ENCODE measurements at places on chromosomes 5 and 9.

DNA sequence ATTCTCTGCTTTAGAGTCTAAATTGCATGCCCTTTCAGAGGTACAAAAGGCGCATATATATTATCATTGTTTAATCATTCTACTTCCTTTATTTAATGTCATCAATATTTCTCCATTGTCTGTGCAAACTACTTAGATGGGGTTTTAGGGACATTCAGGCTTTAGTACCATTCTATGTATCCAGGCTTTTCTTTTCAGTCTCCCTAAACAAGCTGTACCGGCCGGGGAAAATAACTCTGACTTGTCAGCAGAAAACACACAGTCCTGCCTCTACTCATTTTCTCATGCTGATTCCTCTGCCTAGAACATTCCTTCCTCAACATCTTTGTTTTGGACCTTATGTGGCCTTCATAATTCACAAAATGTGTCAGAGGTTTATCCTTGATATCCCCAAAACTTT lies 392.1 kb upstream of the DAB2 start:
- no peak for DNase-seq

DNA sequence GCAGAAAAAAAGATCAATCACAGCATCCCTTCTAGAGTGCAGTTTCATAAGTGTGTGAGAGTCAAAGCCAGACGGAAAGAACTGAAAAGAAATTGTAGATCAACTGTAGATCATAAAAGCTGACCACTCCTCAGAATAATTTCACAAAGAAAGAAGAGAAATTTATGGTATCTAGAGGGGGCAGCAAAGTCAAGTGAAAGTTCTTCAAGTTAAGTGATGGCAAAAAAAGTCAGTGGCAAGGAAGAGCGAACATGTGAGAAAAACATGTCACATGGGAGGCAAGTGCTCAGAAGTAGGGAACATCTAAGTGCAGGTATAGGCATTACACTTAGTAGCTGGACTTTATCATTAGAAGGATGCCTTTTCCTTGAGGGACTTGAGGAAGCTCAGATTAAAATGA lies 245.1 kb upstream of the ISL1 start:
- DNase-seq, result no peak

DNA sequence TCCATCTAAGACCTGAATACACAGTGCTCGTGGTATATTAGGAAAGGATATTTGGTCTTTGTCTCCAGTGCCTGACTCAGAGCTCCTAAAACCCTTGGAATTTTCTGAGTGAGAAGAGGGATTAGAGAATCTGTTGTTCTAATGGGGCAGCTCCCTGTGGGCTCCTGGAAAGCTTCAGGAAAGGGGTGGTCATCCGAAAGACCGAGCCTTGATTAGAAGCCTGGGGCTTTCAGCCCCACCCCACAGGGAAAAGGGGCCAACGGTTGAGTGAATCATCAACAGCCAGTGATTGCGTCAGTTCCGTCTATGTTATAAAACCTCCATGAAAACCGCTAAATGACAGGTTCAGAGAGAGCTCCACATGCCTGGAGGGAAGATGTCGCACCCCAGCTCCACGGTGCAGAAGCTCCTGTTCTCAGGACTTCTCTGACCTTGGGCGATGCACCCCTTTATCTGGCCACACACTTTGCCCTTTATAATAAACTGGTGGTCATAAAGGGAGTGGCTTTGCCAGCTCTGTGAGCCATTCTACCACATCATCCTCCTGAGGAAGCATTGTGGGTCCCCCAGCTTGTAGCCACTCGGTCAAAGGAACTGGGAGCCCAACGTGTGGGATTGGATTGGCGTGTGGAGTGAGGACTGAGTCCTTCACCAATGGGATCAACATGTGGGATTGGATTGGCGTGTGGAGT lies 71.0 kb upstream of the ICE1 start:
- DNase-seq, result no peak

GRCh38 chr9:112380825-112381221 lies 915 bp downstream of the HSDL2 start:
- no peak for DNase-seq

DNA sequence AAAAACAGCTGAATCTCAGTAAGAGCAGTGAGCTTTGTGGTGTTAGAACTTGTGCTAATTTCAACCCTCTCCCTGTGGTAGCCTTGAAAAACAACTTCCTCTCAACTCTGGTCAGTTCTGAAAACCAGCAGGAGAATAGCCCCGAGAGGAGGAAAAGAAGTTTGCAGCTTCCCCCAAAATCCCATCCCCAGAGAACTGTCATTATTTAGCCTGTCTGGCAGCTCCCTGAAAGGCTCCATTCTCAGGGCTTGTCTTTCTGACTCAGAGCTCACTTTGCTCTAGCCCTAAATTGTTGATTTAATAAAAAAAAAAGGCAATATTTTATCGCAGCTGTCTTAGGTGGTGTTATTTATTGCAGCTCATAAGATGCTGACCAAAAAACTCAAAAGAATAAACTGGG lies 11.4 kb upstream of the SLC45A2 start:
- no peak for DNase-seq

- DNase-seq, result no peak
Measured at GRCh38 chr9:3397766-3398165, 128.0 kb downstream of the RFX3 start.

- no peak for DNase-seq
Measured at GRCh38 chr5:83222906-83223305, 145.6 kb downstream of the XRCC4 start.

GRCh38 chr9:135647884-135648283 lies 8.5 kb upstream of the GLT6D1 start:
- DNase-seq, result no peak

DNA sequence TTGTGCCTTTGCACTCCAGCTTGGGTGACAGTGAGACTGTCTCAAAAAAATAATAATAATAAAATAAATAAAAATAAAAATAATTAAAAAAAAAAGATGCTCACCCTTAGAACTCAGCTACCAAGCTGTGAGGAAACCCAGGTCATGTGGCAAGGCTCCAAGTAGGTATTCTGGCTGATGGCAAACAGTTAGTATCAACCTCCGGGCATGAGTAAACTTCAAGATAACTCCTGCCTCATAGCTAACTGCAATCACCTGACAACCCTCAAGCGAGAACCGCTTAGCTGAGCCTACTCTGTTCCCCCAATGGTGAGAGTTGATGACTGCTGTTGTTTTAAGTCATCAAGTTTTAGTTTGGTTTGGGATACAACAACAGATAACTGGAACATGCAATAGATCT lies 6.1 kb upstream of the SLC44A1 start:
- no peak for DNase-seq

GRCh38 chr5:168557389-168557788 lies 21.8 kb downstream of the PANK3 start:
- DNase-seq, result no peak

DNA sequence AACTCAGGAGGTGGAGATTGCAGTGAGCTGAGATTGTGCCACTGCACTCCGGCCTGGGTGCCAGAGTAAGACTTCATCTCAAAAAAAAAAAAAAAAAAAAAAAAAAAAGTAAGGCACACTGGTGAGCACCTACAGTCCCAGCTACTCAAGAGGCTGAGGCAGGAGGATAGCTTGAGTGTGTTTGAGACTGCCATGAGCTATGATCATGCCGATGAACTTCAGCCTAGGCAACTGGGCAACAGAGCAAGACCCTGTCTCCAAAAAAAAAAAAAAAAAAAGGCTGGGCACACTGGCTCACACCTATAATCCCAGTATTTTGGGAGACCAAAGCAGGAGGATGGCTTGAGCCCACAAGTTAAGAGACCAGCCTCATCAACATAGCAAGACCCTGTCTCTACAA lies 20.3 kb downstream of the UIMC1 start:
- DNase-seq, result no peak

GRCh38 chr5:130689831-130690230 lies 475.2 kb downstream of the HINT1 start:
- no peak for DNase-seq

DNA sequence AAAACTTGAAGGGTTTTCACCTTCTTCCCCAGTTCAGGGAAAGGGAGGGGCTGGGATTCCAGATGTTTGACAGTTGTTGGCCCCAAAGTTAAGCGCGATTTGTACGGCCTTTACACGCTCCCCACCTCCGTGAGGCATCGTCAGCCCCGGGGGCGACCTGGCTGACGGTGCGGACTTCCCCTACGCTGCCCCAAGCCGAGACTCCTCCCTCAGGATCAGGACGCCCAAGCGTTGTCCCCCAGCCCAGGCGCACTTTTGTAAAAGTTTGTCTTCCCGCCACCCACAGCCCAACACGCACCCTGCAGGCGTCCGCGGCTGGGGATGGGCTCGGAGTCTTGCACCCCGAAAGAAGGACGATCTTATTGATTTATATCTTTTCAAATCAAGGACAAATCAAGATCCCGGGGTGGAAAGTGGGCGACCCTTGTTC lies 713 bp downstream of the MOB3B start:
- DNase-seq, result peak; percentile 67

DNA sequence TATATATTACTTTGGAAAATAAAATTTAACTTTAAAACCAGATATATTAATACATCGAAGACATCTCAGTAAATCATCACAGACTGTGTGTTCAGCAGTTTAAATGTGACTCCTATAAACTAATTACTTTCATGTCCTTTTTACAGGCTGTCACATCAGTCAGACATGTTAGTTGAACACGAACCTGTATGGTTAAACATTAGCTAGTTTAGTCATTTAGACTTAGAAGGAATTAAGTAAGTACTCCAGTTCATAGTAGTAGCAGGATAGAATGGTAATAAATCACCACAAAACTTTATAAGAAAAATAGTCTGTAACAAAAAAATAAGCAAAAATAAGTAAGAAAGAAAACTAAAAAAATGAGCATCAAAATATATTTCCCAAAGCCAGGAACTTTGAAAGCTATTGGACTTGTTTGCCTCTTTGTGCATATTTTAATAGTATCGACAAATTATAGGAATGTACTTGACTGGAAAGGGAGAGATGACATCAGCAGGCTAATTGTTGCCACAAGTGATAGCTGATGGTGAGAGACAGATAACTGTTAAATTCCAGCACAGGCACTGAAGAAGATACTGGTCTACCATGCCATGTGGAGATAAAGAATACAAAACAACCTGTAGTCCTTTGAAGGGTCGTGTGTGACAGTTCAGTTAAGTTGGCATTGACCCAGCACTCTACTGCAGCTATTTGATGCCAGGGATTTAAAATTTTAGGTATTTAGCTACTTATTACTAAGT lies 83.9 kb downstream of the RIC1 start:
- DNase-seq, result no peak

DNA sequence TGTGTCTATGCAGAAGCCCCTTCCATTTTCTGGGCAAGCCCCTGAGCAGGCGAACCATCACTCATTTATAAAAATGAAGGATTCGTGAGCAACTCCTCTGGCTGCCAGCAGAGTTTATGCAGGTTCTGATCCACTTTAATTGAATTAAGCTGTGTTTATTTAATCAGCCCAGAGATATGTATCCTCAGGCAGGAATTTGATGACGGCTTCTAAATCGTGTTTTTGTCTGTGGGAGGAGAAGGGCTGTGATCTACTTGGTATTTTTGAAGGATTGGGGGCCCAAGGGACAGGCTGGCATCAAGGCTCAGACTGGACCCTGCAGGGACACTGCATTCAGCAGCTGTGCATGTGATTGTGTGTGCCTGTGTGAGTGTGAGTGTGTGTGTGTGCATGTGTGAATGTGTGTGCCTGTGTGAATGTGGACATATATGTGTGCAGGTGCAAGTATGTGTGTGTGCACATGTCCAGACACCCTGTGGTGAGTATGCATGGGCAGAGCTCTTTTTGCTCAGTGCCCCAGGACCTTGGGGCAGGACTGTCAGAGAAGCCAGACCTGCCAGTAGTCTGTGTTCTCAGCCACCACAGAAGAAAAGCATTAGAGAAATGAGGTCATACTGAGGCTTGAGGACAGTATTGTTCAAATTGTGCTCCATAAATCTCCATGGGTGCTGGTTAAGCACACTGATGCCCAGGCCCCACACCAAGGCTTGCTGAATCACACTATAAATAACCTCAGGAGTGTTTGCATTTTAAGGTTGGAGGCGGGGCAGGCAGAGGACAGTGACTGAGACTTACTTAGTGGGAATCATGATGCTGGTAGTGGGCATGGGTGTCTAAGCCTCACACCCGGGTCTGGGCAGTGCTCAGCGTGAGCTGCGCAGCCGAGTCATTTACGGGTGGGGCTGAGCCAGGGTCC lies 164.0 kb downstream of the CARTPT start:
- no peak for DNase-seq

DNA sequence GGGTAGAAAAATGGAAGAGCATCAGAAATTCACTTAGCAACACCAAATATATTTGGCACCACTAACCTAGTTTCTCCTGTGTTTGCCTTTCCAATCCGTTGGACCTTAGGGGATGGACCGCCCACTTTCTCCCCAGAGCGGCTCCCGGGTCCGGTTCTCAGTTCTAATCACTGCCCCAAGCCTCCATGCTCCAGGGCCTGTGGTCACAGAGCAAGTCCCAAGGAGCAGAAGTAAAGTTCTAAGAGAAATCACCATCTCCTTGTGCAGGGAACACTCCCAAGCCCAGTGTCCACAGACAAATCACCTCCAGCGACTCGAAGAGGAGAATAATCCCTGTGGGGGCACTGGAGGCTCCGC lies 728 bp upstream of the SLC1A1 start:
- DNase-seq, result no peak

GRCh38 chr5:142552107-142552506 lies 133.8 kb downstream of the FGF1 start:
- DNase-seq, result no peak

DNA sequence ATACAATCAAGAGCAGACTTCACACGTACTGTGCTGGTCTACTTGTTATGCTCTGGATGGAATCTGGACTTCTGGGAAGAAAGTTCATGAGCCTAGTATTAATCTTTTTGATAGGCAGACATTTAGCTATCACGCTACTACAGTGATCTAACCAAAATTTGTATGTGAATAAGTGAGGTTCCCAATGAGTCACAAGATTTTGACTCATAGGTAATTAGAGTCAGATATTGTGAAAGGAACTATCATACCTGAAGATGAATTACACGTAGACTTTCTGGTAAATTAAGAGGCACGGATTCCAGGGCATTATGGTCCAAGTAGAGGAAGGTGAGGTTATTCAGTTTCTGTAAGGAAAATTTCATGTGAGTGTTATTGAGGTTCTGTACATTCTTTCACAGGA lies 18.4 kb downstream of the OGN start:
- DNase-seq, result no peak

- no peak for DNase-seq
Measured at GRCh38 chr5:180135128-180135955, 63.8 kb upstream of the RNF130 start.

DNA sequence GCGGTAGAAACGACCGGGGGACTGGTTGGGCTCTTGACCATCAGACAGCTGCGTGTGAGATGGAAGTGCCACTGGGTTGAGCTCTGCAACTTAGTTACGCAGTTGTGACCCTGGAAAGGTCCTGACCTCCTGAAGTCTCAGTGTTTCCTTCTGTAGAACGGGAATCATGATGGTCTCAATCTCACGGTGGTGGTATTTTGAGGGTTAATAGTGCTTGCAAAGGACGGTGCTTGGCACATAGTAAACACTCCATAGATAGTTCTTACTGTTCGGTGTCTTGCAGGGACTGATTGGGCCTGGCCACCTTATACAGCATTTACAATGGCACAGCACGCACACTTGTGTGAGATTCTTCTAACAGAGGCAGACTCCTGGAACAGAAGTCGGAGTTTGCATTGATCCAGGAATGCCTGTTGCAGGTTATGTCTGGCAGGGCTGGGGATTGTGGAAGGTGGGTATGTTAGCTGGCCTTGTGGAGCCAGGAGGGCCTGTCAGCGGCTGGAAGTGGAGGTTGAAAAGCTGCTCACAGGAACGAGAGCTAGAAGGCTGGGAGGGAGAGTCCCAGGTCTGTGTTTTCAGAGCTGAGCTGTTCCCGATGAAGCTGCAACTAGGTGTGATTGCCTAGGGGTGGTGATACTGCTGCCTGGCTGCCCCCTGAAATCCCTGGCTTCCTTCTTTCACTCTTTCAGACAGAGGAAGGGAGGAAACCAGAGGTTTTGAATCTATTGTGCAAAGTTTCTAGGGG lies 962 bp upstream of the TXN start:
- DNase-seq, result peak; percentile 1

GRCh38 chr5:135242866-135243555 lies 156.0 kb downstream of the MACROH2A1 start:
- DNase-seq, result no peak
